ENCODE measurements at places on chromosomes 7 and 10.
A peak's percentile ranks its signal among the peaks of the same experiment; 100 is the strongest.

DNA sequence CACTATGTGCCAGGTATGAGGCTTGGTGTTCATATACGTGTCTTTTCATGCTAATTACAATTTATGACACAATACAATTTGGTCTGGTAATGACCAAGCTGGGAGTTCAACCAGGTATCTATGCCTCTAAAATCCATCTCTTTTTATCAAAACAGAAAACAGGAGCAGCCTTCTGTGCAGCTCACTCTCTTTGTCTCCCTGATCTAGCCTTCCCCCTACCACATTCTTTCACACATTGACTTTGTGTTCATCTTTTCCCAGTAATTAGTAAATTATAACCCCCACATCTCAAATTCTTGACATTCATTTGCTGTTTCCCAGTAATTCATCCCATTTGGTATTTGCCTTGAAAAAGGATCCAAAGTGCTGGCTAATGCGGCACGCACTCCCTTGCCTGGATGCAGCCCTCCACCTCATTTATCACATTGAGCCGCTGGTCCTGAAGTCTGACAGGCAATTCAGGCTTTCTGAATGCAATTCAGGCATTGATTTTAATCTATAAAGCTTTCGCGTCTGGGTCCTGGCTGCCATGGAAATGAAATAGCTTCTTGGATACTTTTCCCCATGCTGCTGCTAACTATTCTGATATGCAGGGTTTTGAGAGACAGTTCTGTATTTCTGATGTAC lies 112.5 kb upstream of the ANKRD1 start:
- H3K36me3 ChIP-seq, result no peaks in the 10 kb centered on the region
- H3K4me3 ChIP-seq, result no peak overlapping the region
- DNase-seq, result no peak

DNA sequence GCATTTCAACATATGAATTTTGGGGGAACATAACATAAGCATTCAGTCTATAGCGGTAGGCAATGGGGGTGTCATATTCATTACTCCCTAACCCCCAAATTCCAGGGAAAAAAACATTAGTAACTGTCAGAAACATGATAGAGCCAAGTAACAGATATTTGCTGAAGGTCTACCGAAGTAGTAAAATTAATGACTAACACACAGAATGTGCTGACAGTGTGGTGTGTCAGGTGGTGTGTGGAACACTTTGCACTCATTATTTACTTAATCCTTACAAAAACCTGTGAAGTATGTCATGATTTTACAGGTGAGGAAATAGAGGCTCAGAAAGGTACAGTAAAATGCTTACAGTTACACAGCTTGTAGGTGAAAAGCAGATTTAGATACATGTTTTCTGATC lies 85.4 kb upstream of the RHOBTB1 start:
- H3K27ac ChIP-seq, result no peak overlapping the region
- no peak for DNase-seq
- H3K4me3 ChIP-seq, result no peak overlapping the region
- no peaks in the 10 kb centered on the region for H3K27me3 ChIP-seq
- peaks cover 2% of the 10 kb centered on the region for H3K4me1 ChIP-seq

GRCh38 chr10:70765794-70766594 lies 19.2 kb downstream of the TBATA start:
- H3K4me1 ChIP-seq, result no peaks in the 10 kb centered on the region
- H3K27me3 ChIP-seq, result peaks cover 40% of the 10 kb centered on the region
- H3K27ac ChIP-seq, result no peak overlapping the region

DNA sequence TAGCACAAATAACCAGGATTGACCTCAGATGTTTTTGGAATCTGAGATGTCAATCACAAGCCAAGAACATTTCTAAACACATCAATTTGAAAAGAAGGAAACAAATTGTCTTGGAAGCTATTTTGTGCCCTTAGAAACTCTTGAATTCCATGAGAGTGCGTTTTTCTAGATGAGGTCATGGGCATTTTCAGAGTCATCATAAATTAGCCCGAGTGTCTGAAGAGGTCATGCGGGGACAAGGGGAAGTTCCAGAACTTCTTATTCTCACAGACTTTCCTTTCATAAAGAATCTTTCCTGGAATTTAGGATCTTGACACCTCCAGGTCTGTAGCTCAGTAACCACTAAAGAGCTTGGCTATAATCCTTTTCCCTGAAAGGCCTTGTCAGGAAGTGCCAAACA lies 28.2 kb downstream of the IL2RA start:
- peaks cover 24% of the 10 kb centered on the region for H3K27me3 ChIP-seq
- H3K4me1 ChIP-seq, result no peaks in the 10 kb centered on the region
- no peaks in the 10 kb centered on the region for H3K36me3 ChIP-seq
- H3K4me3 ChIP-seq, result no peak overlapping the region

DNA sequence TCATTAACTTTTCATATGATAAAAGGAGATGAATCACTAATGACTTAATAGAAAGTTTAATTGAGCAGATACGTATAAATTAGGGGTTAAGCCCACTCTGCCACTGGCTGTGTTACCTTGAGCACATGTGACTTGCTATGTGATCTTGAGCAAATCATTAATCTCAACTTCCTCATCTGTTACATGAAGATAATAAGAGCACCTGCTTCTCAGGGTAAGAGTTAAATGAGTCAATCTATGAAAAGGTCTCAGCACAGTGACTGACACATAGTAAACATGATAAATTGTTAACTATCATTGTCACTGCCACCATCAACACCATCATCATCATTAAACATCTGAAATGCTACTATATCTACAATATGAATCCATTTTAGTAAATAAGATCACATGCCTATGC lies 110.8 kb downstream of the TPK1 start:
- H3K4me3 ChIP-seq, result no peak overlapping the region
- no peak for DNase-seq
- H3K4me1 ChIP-seq, result no peaks in the 10 kb centered on the region
- H3K27me3 ChIP-seq, result no peaks in the 10 kb centered on the region

DNA sequence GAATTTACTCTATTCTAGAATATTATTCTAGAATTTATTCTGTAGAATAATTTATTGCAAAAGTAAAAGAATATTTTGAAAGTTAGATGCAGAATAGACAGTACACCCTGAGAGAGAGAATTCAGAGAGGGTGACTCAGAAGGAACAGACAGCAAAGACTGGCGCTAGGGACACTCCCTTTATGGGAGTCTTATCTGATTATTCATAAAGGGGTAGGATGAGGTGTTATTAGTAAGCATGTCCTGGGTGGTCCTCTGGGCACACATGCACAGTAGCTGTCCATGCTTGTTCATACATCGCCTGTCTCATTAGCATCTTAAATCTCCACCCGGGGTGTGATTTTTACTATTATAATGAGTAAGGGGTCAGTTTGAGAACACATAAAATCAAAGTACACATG lies 100.1 kb downstream of the XPNPEP1 start:
- no peaks in the 10 kb centered on the region for H3K4me1 ChIP-seq
- H3K27ac ChIP-seq, result no peak overlapping the region
- no peak for DNase-seq
- H3K27me3 ChIP-seq, result no peaks in the 10 kb centered on the region
- H3K36me3 ChIP-seq, result no peaks in the 10 kb centered on the region
- H3K4me3 ChIP-seq, result no peak overlapping the region

DNA sequence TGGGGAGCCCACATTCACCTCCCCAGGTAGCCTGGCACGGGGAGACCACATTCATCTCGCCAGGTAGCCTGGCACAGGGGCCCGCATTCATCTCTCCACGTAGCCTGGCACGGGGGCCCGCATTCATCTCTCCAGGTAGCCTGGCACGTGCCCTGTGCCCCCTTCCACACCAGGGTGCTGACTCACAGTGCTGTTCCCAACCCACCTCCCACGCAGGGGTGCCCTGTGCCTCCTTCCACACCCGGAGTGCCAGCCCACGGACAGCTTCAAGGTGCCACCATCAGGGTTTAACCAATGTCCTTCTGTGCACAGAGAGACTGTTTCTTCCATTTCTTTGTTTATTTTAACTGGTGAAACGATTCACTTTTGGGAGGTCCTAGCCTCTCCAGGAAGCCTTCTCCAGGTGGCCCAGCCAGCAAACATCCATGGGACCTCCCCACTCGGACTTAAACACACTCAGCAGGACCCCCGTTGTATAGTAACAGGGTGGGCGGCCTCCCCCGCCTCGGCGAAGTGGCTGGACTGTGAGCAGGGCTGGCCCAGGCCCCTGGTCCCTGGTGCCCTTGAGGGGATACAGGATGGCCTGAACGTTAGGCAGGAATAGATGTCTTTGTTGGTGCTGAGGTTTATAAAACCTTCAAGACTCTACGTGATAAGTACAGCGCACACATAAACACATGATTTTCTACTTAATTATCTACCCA lies 41.1 kb upstream of the FOXL3 start:
- no peak overlapping the region for H3K27ac ChIP-seq

DNA sequence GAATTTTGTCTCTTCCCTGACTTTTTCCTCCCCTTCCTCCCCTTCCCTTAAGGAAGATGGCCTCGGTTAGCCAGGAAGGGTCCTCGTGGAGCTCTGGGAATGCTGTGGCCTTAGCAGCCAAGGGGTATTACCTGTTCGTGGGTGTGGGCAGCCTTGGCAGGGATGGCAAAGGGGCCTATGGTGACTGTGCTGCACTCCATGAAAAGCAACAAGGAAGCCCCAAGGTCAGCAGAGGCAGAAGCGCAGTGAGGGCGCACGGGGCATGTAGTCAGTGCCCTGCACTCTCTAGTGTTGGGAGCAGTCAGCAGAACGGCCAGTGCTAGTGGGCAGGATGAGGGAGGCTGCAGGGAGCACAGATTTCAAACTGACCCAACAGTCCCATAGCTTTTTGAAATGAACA lies 191.8 kb downstream of the ADARB2 start:
- H3K27ac ChIP-seq, result no peak overlapping the region
- H3K27me3 ChIP-seq, result no peaks in the 10 kb centered on the region
- DNase-seq, result no peak
- H3K4me3 ChIP-seq, result no peak overlapping the region
- H3K4me1 ChIP-seq, result no peaks in the 10 kb centered on the region

DNA sequence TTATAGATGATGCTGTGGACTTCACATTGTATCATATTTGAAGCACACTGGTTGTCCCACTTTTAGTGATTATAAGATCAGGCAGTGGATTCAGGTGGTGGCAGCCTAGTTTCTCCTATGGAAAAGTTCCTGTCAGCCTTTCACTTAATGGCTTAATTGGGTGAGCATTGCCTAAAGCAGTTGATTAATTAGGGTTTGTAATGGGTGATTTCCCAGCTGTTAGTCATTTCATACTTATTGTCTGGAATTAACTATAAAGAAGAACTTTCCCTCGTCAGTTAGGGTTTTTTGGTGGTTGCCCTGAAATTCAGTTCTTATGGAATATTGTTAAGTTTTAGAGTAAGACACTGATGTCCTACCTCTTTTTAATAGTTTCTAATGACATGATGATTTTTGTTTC lies 78.8 kb downstream of the SLC25A40 start:
- no peak overlapping the region for H3K27ac ChIP-seq
- no peak for DNase-seq
- H3K4me3 ChIP-seq, result no peak overlapping the region
- no peaks in the 10 kb centered on the region for H3K4me1 ChIP-seq

- H3K4me3 ChIP-seq, result no peak overlapping the region
- no peak overlapping the region for H3K27ac ChIP-seq
- peaks cover 1% of the 10 kb centered on the region for H3K4me1 ChIP-seq
Observed at GRCh38 chr10:100501423-100501822, 18.2 kb downstream of the SEC31B start.

GRCh38 chr7:105691082-105691679 lies 109.9 kb upstream of the EFCAB10 start:
- H3K36me3 ChIP-seq, result peaks cover 3% of the 10 kb centered on the region
- peak; percentile 65 for DNase-seq
- peaks cover 4% of the 10 kb centered on the region for H3K4me1 ChIP-seq
- H3K27ac ChIP-seq, result peak overlapping the region; percentile 91

DNA sequence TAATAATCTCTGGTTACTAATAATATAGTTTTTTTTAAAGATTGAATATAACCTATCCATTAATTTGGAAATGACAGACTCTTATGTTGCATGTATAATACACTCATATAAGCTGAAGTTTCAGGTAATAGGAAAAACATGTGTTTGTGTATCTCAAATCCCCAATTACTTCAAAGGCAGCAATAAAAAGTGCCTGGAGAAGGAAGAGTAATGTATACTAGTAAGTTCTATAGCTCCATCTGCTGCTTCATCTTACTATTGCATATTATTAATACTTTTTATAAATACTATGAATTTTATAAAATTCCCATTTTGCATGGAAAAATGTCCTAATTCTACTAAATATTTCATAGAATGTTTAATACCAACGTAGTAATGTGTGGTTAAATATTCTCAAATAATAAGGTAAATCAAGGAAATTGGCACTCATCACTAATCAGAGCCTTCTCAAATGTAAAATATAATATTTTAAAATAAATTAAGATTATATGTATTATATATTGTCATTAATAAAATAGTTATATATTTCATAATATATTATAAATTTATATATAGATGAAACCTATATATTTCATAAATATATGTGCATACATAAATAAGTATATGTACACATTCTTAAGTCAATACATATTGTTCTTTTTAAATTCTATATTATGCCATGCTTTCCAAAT lies 311.9 kb downstream of the HGF start:
- H3K27ac ChIP-seq, result no peak overlapping the region
- no peak overlapping the region for H3K4me3 ChIP-seq
- peak; percentile 56 for DNase-seq

GRCh38 chr10:91313796-91314485 lies 93.5 kb downstream of the PCGF5 start:
- peak overlapping the region; percentile 92 for H3K27ac ChIP-seq
- DNase-seq, result peak; percentile 96
- H3K36me3 ChIP-seq, result no peaks in the 10 kb centered on the region

DNA sequence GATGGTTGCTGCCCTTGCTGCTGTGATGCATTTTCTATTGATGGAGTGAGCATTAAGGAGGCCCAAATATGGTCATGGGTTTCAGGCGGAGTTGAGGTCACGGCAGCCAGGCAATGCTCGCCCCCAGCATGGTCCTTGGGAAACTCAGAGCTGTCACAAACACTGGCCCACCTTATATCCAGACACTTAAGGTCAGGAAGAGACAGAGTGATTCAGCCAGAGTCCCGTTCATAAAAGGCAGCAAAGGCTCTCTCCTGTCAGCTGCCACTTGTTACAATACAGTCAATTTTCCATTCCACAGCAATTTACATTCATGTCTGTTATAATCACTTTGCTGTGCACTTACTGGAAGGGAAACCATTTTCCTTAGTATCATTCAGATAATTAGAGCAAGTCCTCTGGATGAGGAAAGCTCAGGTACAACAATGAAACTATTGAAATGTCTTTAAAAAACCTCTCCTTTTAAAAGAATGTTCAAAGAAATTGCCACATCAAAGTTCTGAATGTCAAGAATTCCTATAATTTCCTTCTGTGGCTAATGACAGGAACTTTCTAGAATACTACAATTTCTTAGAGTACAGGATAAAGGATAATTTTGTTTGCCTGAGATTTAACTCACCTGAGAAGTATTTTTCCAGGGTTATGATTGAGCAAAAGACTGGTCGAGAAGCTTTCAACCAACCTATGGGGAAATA lies 14.8 kb upstream of the ANKRD1 start:
- H3K4me3 ChIP-seq, result no peak overlapping the region
- H3K27me3 ChIP-seq, result no peaks in the 10 kb centered on the region
- H3K36me3 ChIP-seq, result no peaks in the 10 kb centered on the region

- no peak overlapping the region for H3K27ac ChIP-seq
- peak; percentile 24 for DNase-seq
- H3K36me3 ChIP-seq, result no peaks in the 10 kb centered on the region
- peaks cover 10% of the 10 kb centered on the region for H3K4me1 ChIP-seq
Observed at GRCh38 chr10:17175551-17175950, 25.9 kb downstream of the TRDMT1 start.
